ENCODE measurements at places on chromosomes 3 and 15. TPM values are rescaled to one million over a fixed set of nuclear protein-coding genes. Genes with fewer than 3 reads are reported as not detected.
A peak's percentile ranks its signal among the peaks of the same experiment; 100 is the strongest.

DNA sequence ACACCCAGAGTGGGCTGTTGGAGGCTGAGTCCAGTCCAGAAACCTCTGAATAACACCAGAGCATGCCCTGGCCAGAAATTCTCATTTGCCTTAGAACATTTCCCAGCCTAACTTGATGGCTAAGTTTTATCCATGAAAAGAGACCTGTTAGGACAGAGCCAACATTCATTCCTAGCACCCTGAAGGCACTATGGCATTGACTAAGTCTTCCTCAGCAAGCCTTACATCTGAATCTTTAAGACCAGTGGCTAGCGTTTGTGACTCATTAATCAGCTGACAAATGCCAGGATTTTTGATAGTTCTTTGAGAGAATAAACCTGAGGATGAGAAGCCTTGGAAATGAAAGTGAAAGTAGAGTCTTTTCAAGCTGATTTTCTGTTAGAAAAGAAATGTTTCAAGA lies 1087.1 kb upstream of the ALCAM start:
- DNase-seq = no peak
- H3K4me1 ChIP-seq = no peaks in the 10 kb centered on the region
- no peaks in the 10 kb centered on the region for H3K36me3 ChIP-seq
- H3K4me3 ChIP-seq = no peak overlapping the region
- H3K27me3 ChIP-seq = no peaks in the 10 kb centered on the region

- DNase-seq = no peak
- H3K27ac ChIP-seq = no peak overlapping the region
- peaks cover 18% of the 10 kb centered on the region for H3K4me1 ChIP-seq
- H3K36me3 ChIP-seq = no peaks in the 10 kb centered on the region
- no peak overlapping the region for H3K4me3 ChIP-seq
- H3K27me3 ChIP-seq = no peaks in the 10 kb centered on the region
Measured at GRCh38 chr15:75067123-75067830, 43.9 kb downstream of the PPCDC start.

GRCh38 chr15:51754267-51754666 lies 2.9 kb downstream of the TMOD2 start:
- peaks cover 18% of the 10 kb centered on the region for H3K4me1 ChIP-seq
- no peak overlapping the region for H3K4me3 ChIP-seq
- no peak for DNase-seq
- no peaks in the 10 kb centered on the region for H3K36me3 ChIP-seq
- H3K27me3 ChIP-seq = no peaks in the 10 kb centered on the region
- H3K27ac ChIP-seq = no peak overlapping the region

DNA sequence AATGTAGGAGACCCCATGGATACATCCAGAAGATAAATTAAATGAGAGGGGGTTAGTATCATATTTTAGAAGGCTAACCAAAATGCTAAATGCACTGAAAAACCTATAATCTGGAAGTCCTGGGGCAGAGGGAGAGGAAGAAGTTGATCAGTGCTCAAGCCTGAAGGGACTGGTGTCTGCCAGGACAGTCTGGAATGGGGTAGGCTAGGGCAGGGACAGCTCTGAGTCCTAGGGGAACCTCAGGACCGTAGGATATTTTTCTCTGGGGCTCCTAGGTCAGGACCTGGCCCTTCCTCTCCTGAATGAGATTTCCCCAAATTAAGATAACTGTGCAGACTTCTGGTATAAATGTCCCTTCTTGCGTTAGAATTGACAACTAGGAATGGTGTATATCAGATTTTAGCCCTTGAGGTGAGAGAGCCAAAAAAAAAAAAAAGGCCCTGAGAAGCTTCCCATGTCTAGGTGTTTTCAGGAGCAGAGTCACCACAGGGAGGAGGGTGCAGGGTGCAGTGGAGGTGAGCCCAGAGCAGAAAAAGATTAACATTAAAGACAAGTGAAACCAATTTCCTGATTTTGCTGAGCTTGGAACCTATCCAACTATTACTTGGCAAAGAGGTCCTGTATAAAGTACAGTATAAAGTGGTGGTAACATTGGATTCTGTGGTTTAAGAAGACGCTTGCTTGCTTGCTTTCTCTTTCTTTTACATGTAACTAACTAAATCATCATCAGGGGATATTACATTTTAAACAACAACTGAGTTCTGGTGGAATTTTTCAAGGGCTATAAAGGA lies 63.5 kb downstream of the HACD2 start:
- no peak overlapping the region for H3K4me3 ChIP-seq
- no peaks in the 10 kb centered on the region for H3K27me3 ChIP-seq
- H3K36me3 ChIP-seq = no peaks in the 10 kb centered on the region
- H3K27ac ChIP-seq = no peak overlapping the region
- peaks cover 10% of the 10 kb centered on the region for H3K4me1 ChIP-seq

- H3K36me3 ChIP-seq = no peaks in the 10 kb centered on the region
- no peak for DNase-seq
- H3K4me3 ChIP-seq = no peak overlapping the region
- no peak overlapping the region for H3K27ac ChIP-seq
Measured at GRCh38 chr3:30855400-30856292, 38.8 kb downstream of the GADL1 start.

GRCh38 chr3:104596551-104596950 lies 770.2 kb upstream of the ALCAM start:
- H3K4me1 ChIP-seq = no peaks in the 10 kb centered on the region
- peak; percentile 6 for DNase-seq

DNA sequence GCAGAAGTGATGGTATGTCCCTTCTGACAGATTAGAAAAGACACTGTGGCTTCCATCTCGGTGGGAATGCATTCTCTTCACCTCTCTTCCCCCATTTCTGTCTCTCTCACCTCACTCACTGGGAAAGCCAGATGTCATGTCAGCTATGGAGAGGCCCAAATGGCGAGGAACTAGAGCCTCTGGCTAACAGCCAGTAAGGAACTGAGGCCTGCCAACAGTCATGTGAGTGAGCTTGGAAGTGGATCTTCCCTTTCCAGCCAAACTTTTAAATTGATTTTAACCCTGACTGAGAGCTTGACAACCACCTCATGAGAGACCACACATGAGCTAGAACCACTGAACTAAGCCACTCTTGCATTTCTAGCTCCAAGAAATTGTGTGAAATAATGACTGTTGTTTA lies 35.2 kb upstream of the CDAN1 start:
- no peak overlapping the region for H3K27ac ChIP-seq
- no peaks in the 10 kb centered on the region for H3K27me3 ChIP-seq
- no peak overlapping the region for H3K4me3 ChIP-seq
- peaks cover 6% of the 10 kb centered on the region for H3K36me3 ChIP-seq
- H3K4me1 ChIP-seq = peaks cover 14% of the 10 kb centered on the region

DNA sequence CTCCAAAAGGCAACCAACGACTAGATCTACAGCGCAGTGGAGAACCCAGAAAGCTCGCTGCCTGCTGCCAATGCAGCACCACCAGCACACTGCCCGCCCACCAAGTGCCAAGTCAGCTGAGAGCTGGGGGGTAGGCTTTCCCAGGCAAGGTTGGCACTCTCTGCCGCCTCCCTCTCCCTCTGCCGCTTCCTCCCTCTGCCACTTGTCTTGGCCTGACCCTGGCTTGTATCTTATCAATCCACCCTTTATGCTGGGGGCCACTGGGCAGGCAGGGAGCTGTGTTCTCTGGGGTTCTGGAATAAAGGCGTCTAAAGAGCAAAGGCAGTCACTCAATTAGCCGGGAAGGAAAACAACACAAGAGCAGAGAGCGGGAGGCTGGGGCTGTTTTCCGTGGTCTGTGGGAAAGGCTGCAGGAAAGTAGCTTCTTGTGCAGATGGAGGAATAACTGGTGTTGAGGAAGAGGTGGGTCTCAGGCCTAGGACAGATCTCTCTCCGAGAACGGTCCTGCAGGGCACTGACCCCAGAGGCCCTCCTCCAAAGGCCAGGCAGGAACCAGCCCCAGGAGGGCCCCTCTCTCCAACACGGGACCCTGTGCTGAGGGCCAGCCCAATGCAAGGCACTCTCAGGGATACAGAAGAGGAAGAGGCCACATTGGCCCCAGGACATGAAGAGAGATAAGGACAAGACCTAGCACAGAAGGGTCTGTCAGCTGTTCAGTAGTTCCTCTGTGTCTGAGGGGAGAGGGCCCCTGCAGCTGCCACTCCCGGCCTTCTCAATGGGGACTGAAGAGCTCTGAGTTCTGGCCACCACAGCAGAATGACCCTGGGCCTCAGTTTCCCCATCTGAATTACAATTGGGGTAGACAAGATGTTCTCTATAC lies 30.8 kb downstream of the ACSBG1 start:
- peaks cover 21% of the 10 kb centered on the region for H3K4me1 ChIP-seq
- no peak overlapping the region for H3K4me3 ChIP-seq
- H3K27ac ChIP-seq = peak overlapping the region; percentile 37

The SMAD6 gene
- total RNA-seq = 4.0 TPM
